ENCODE measurements at places on chromosomes 3 and 15.
A peak's percentile ranks its signal among the peaks of the same experiment; 100 is the strongest.

- DNase-seq = peak; percentile 44
These were observed 17.9 kb upstream of the SATB1 start for GRCh38 chr3:18442756-18443664.

DNA sequence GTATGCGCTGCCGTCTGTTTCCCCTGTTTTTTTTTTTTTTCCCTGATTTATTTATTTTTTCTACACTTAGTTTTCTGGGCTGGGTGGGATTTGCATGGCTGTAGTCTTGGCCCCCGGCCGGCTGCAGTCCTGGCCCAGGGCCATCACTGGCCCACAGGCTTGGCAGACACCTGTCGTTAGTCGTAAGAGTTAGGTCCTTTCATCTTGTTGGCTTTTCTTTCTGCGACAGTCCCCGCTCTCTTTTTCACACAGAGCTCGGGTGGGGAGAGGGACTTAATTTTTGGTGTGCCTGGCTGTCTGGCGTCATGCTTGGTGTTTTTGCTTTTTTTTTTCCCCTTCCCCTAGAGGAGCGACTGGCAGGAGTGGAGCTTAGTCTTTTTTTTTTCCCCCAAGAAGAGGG lies 183.4 kb downstream of the KLF13 start:
- no peak for DNase-seq

- DNase-seq = no peak
These were observed 4.6 kb upstream of the FBLN2 start for GRCh38 chr3:13544293-13544831.

- DNase-seq = no peak
These were observed 229.2 kb upstream of the LRTM1 start for GRCh38 chr3:55156851-55157650.

GRCh38 chr3:196631682-196632045 lies 7.8 kb upstream of the NRROS start:
- peak; percentile 70 for DNase-seq

- no peak for DNase-seq
These were observed 148.2 kb downstream of the ADAMTS9 start for GRCh38 chr3:64539451-64540196.

GRCh38 chr15:99120050-99120777 lies 15.3 kb downstream of the SYNM start:
- DNase-seq = no peak

DNA sequence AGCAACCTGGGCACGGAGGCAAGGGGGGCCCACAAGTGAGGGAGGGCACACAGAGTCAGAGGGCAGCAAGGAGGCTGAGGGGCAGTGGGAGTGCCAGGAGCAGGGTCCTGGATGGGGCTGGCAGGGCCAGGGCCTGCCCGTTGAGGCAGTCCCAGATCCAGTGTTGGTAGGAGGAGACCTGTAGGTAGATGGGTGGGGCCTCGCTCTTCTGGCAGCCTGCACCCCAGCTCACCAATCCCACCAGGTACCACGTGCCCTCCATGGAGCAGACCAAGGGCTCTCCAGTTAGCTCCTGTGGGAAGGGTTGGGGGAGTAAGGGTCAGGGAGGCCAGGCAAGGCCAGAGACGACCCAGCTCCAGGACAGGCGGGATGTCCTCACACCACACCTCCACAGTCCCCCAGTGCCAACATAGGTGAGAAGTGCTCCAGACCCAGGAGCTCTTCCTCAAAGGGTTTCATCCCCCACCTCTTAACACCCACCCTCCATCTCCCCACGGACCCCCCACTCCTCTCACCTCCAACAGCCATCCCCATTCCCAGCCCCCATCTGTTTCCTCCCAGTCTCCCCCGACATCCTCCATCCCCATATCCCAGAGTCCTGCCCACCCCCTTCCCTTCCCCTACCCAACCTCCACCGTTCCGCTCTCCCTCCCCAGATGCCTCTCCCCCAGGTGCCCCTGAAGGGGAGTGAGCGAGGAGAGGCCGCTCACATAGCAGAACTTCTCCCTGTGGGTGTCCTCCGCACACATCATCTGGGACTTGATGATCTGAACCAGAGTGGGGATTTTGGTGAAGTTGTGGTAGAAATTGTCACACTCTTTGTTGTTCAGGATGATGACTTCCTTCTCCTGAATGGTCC lies 5.2 kb downstream of the PRSS50 start:
- no peak for DNase-seq

GRCh38 chr3:194521510-194522260 lies 34.9 kb upstream of the ATP13A3 start:
- no peak for DNase-seq

Data from Kasumi-1 (cell line).